Astrocyte of the spinal cord (primary cell): ENCODE measurements at places on chromosomes 5 and 9.
A peak's percentile ranks its signal among the peaks of the same experiment; 100 is the strongest.

DNA sequence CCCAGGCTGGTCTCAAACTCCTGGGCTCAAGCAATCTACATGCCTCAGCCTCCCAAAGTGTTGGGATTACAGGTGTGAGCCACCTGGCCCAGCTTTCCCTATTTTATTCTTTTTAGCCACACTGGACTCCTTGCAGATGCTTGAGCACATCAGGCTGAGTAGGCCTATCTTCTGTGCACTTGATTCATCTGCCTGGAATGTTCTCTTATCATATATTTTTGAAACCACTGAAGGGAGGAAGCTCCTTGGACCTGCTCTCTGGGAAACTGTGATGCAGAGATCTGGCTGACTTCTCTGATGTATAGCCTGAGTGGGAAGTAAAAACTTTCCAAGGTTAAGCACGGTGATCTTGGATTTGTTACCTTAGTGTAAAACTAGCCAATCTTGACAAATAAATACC lies 6.5 kb upstream of the MAT2B start:
- peak; percentile 32 for DNase-seq

GRCh38 chr9:114908104-114908622 lies 22.2 kb downstream of the TNFSF8 start:
- peak; percentile 47 for DNase-seq

DNA sequence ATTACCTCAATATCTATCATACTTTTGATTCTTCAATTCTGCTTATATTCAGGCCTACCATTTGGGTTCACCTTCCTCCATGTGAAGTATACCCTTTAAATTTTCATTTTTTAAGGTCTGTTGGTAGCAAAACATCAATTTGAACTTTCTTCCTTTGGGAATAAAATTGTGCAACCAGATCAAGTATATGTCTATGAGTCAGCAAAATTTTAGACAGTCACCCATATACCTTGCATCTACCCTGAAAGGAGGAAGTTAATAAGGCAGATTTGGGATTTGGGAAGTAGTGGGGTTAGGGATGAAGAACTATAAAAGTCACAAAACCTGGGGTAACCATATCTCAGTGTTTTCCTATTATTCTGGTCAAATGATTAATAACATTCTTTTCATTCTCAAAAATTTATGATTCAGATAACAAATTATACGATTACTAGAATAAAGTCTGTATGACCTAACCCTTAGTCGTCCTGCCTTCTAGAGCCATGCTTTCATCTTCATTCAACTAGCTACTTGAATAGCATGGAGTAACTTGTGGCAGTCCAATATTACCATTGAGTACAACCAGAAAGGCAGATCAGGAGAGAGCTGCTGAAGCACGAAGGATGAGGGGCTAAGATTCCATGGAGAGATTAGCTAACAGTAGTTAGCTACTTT lies 2.8 kb upstream of the IL33 start:
- DNase-seq: no peak

- DNase-seq: no peak
These were observed 171.6 kb upstream of the GPR151 start for GRCh38 chr5:146687630-146688029.

GRCh38 chr9:127308652-127309434 lies 44.3 kb downstream of the GARNL3 start:
- DNase-seq: peak; percentile 20

DNA sequence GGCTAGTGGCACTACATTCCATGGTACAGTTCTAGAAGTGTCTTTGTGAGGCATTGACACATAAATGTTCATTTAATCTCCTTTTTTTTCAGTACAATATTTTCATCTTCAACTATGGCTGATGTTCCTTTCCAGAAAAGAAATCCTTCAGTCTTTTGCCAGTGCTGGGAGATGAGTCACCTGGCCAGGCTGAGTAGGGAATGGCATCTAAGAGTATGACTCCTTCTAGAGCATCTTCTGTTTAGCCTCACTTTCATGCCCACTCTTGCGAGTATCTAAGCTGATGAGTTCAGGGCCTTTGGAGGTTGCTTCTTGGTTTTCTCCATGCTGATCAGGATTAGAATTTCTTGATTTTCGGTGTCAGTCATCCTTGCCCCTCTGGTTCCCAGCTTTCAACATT lies 124.4 kb downstream of the SLC28A3 start:
- DNase-seq: no peak

DNA sequence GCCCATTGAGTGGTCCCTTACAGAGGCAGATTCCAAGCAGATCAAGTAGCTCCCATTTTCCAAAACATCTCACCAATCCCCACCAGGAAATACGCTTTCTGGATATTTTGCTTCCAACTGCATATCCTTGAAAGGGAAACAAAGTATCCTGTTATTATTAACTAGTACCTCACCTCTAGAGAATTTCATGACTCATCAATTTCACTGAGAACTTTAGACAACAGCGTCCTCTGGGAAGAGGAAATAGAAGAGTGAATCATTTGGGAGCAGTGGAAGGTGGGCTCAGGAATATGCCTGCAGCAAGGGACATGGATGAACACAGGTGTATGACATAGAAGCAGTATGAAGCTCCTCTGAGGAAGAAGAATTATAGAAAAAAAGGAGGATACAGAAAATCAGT lies 186.7 kb downstream of the MARCHF11 start:
- peak; percentile 71 for DNase-seq
